CD4-positive, alpha-beta T cell (primary cell): ENCODE measurements at places on chromosomes 7 and 10.

DNA sequence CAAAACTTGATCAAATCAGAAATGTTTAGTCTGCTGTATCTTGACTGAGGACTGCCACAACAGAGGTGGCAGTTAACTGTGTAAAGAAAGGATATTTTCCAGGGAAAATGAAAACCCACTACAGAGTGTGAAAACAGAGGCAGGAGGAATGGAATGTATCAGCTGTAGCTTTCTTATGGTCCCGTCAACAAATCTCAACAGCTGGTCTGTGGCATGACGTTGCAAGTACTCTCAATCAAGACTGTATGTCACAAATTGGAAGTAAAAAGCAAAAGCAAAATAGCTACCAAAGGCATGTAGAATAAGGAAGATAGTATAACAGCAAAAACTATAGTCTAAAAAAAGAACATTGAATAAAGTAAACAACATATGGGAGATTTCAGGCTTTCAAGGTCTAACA is 123.5 kb downstream of the KMT2C start:
- DNase-seq = no peak

GRCh38 chr7:158963771-158964241 is 107.4 kb downstream of the DYNC2I1 start:
- no peak for DNase-seq

DNA sequence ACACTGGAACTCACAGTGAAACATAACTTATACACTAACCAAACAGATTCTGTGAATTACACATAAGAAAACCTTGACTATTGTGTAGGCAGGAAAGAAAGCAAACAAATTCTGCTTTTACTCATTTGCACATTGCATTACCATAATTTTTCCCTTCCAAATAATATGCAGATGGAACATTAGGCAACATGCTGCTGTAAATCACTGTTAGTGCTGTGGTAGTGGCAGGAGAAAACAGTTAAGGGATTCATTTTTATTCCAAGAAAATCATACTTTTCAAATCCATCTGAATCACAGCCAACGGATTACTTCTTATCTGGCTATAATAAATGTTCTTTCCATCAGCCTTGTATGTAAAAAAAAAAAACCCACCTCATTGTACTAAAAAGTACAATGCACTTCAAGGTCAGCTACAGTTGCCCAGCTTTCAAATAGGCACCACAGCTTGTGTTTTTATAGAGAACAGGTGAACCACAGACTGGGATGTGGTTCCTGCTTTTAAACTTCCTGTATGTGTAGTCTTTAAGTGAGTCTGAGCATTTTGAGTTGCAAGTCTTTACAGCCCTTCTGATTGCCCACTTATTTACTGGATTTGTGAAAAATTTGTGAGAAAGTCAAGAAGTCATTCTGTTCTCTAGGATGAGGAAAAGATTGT is 590.0 kb upstream of the SEMA3D start:
- DNase-seq = no peak

GRCh38 chr7:47439181-47439667 is 142.7 kb downstream of the TNS3 start:
- no peak for DNase-seq

GRCh38 chr7:40542982-40543741 is 408.4 kb downstream of the SUGCT start:
- no peak for DNase-seq

DNA sequence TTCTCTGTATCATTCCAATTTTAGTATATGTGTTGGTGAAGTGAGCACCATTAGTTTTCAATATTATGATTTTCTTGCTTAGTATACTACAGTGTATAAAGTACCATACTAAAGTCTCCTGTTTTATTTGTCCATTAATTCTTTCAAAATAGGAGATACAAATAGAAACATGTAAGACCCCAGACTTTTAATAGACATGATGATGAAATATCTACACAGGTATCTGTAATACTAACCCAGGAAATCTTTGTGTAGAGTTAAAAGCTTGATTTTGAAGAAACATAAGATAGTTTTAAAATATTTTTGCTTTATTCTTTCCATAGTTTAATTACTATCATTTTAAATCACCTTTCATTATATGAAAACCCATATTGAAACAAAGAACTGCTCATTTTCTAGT is 133.8 kb upstream of the WNT16 start:
- DNase-seq = no peak

DNA sequence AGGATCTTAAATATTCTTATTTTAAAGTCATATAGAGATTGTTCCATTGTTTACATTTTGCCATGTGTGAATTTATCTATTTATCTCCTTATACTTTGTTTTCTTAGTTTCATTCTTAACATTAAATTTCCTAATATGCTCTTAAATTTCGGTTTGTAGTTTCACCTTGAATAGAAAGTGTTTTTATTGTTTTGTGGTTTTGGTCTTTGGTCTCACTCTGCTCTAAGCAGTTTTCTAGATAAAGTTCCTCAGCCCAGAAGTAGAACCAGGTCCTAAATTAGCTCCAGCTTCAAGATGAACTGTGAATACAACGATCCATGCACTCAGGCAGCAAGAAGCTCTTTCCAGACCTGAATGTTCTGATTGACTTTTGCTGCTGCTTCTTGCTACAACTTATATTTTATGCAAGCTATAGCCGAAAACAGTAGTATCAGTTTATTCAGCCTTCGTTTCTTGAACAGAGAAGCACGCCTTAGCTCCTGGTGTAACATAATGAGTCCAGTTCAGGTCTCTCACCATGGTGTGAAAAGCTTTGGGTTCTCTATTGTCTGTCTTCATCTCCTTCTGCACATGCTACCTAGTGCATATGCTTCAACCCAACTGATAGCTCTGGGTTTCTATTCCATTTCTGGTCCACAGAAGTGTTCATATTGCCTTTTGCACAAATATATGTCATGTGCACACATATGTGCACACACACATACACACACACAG is 95.3 kb downstream of the SEM1 start:
- DNase-seq = no peak
